ENCODE measurements at places on chromosomes 2 and 18.

GRCh38 chr2:189254268-189254883 lies 74.8 kb upstream of the COL5A2 start:
- DNase-seq: peak; percentile 6

DNA sequence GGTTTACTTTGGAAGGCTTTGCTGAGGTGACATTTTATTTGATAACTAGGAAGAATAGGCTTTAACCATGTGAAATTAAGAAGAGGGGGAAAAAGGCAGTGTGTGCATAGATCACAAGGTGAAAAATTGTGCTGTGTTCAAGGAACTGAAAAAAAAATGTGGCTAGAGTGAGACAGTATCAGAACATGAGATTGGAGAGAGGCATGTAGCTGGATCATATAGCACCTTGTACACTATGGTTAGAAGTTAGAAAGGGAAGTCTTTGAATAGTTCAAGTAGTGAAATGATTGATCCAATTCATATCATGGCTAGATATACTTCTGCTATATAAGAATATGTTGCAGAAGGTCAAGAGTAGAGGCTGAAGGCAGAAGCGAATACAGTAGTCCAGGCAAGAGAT lies 12.3 kb upstream of the TNFRSF11A start:
- no peak for DNase-seq

- DNase-seq: no peak
These were observed 42.5 kb upstream of the ACADL start for GRCh38 chr2:210267698-210268097.

GRCh38 chr18:58235001-58235436 lies 191.0 kb downstream of the NEDD4L start:
- no peak for DNase-seq

DNA sequence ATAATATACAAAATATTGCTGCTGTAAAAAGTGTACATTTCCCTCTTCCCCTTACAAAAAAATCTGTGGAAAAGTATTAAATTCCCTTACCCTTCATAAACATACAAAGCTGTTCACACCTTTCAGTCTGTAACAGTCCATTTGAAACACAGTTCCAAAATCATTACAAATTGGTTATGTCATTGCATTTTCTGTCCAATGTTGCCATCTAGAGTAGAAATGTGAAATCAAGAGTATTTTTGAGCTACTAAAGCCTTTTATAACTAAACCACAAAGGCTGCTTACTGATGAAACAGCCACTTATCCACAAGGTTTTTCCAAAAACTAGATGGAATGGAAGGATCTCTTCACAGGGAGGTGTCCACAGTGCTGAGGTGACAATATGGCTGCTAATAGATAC lies 72.5 kb downstream of the SS18 start:
- no peak for DNase-seq

DNA sequence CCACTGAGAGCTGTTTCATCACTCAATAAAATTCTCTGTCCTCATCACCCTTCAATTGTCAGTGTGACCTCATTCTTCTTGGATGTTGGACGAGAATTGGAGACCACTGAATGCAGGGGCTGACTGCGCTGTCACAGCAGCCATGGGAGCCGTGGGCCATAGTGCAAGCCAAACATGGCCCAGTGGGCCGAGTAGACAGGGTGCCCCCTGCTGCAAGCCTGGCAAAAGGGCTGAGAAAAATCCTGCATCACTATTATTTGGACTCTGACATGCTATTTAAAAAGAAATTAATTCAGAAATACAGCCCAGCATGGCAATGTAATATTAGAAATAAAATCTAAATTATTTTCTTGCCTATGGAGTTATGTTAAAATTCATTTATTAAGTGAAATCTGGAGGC lies 67.8 kb upstream of the FAM98A start:
- DNase-seq: no peak

- no peak for DNase-seq
These were observed 415.3 kb upstream of the VWC2L start for GRCh38 chr2:213995400-213996105.

DNA sequence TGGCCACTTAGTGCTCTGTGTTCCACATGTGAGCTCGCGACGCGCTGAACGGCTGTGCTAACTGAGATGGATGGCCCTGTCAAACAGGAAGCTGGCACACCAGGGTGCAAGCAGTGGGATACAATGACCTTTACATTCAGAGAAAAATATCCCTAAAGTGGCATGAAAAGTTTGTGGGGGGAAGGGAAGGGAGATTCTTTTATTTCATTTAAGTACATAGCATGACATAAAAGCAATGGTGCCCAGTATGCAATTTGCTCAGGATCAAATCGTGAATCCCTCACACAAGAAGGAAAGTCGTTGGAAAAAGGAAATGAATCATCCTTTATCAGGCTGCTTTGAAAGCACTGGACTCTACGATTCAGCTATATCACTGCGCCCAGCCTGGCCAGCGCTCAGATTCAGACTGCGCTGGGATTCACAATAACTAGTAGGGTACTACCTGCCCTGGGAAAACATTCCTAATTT lies 26.0 kb downstream of the SATB2 start:
- peak; percentile 11 for DNase-seq

- no peak for DNase-seq
These were observed 72.0 kb downstream of the CDH7 start for GRCh38 chr18:65822826-65823225.

- DNase-seq: peak; percentile 88
These were observed 17.6 kb downstream of the WNT10A start for GRCh38 chr2:218898109-218898878.

DNA sequence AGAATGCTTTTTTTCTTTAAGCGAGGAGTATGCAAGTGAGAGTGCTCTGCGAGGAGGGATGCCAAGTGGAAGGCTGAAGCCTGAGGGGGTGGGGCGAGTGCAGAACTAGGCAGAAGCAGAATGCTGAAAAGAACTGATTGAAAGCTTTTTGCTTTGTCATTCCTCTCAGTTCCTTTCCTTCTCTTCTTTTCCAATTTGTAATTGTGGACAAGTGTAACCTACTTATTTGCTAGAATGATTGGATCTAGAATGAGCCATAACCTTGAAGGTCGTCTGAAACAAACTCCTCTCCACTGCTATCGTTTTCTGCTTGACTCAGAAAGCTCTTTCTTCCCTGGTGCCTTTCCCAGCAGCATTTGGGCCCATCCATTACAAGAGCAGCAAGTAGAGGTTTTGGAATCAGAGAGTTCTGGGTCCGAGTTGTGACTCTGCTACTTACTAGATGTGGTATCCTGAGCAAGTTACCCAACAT lies 115.3 kb downstream of the METTL8 start:
- DNase-seq: peak; percentile 33

- no peak for DNase-seq
These were observed 97.9 kb downstream of the ACKR3 start for GRCh38 chr2:236667526-236667925.

DNA sequence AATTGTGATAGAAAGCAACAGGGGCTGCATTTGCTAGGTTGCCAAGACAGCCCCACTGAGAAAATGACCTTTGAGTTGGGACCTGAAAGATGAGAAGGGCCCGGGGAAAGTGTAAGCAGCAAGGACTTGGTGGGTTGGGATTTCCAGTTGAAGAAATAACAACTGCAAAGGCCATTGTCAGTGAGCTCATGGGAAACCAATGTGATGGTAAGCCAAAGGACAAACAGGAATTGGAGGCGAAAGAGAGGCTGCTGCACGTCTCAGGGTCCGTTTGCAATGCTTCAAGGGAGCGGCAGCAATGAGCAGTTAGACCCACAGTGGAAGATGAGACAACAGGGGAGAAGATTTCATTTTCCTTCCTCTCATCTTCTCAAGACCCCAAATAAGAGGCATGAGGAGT lies 51.5 kb upstream of the RGPD4 start:
- no peak for DNase-seq

DNA sequence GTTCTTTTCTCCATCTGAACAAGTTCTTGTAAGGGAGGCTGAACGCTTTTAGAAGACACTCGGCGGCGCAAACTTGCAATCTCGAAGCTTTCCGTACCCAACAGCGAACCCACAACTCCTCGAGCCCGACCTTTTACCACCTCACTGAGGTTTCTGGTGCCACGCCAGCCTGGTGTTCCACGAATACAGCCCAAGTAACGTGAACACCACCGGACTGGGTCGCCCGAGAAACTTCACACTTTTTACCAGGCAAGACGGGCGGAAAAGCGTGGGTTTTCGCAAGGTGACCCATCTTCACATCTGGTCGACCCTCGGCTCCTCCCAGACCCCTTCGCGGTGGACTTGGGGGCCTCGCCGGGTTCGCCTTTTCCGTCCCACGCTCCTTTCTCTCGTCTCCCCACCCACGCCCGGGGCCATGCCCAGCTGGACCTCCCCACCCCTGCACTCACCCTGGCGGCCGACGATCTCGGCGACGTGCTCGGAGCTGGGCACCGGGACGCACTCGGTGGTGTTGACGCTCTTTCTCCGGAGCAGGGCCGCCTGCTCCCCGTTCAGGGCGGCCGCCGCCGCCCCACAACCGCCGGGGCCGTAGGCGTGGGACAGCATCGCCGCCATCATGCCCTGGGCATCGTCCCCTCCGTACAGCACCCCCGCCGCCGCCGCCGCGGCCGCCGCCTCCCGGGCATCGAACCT lies 1.2 kb downstream of the MEX3C start:
- peak; percentile 21 for DNase-seq

GRCh38 chr2:220653776-220654175 lies 918.3 kb downstream of the EPHA4 start:
- no peak for DNase-seq

GRCh38 chr2:200787351-200788120 lies 24.2 kb upstream of the BZW1 start:
- DNase-seq: no peak

DNA sequence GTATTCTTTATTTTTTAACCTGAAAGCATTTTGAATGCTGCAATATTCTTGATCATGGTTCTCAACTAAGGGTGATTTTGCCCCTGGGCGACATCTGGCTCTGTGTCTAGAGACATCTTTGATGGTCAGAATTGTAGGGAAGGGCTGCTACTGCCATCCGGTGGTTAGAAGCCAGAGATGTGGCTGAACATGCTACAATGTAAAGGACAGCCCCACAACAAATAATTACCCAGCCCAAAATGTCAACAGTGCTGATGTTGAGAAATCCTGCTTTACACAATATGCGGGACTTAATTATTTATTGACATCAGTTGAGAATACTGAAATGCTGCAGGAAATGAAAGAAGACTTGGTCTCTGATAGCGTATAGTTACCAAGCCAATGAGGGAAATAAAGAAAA lies 37.5 kb upstream of the SERPINB2 start:
- peak; percentile 60 for DNase-seq

GRCh38 chr2:200618590-200619021 lies 32.8 kb downstream of the AOX1 start:
- DNase-seq: peak; percentile 40

DNA sequence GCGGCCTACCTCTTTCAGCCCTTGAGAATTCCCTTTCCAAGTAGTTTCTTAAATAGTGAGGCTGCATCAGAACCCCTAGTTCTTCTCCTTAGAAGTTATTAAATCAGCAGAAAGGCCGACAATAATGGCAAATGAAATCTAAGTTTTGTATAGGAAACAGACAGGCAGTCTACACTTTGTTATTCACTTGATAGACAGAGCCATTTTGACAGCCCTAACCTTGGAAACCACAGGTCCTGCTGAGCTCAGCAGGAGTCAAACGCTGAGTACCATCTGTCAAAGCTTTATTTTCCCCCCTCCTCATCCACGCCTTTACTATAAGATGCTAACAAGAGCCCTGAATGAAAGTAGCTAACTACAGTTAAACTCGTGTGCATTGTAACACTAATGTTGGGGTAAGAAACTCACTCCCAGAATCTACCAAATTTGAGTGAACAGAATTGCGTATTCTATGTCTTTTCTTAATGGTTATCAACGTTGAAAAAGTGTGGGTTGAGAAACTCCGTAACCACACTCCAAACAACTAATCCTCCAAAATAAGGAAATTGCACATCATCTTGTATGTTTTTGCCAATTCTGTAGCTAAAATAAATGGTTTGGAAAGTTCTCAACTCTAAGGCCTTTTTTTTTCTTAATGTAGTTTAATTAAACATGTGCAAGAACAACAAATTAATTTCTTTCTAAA lies 90.6 kb upstream of the EFEMP1 start:
- peak; percentile 55 for DNase-seq
